ENCODE measurements at places on chromosomes 2 and 18. TPM values are rescaled to one million over a fixed set of nuclear protein-coding genes. Genes with fewer than 3 reads are reported as not detected.

DNA sequence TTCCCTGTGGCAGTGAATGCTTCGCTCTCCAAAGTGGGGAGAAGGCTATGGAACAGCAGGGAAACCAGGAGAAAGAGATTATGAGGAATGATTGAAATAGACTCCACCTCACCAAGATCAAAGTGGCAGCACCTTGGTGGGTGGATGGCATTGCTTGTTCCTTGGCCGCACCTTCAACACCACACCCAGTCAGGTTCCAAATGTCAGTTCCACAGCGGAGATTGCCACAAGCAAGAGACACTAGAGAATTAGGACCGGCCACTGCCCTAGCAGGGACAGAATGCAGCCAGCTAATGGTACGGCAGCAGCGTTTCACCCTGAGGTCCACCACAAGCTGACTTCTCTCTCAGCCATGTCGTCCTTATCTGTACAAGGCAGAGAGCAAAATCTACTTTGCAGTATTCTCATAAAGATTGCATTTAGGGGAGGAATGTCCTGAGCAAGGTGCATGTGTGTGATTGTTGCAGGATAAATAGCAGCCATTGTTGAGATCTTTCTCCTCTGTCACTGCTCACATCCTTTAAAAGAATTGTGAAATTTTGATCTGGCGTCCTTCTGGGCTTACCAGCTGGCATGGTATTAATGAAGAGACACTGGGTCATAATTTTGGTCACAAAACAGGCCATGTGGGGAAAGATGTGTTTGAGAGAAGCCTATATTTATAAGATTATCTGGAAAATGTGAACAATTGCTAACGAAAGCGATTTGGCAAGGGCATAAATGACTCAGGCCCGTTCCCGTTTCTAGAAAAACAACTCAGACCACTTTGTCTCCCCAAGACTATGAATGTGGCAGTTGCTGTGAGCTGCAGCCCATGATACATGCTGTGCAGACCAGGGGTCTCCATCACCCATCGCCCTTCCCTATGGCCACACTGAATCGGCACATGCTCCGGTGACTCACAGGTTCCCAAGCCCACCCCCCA is 228.6 kb upstream of the ID2 start:
- H3K27ac ChIP-seq, result no peak overlapping the region
- H3K36me3 ChIP-seq, result no peaks in the 10 kb centered on the region
- H3K4me3 ChIP-seq, result no peak overlapping the region
- peaks cover 4% of the 10 kb centered on the region for H3K27me3 ChIP-seq

DNA sequence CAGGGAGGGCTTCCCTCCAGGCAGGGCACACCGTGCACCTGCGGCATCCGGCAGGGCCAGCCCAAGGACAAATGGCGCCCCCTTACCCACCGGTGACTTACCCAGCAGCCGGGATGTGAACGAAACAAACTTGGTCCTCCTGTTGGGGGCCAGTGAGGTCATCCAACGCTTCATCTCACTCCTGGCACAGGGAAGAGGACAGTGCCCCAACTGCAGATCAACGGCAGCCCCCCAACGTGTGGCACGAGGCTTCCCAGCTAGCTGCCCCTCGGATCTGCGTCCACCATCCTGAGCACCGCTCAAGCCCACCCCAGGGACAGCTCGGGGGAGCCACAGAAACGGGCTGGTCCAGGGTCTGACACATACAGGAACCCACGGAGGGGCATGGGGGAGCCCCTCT is 12.0 kb downstream of the SNORC start:
- no peaks in the 10 kb centered on the region for H3K27me3 ChIP-seq
- H3K27ac ChIP-seq, result no peak overlapping the region
- H3K4me3 ChIP-seq, result no peak overlapping the region
- H3K36me3 ChIP-seq, result peaks cover 88% of the 10 kb centered on the region
- H3K4me1 ChIP-seq, result peaks cover 12% of the 10 kb centered on the region
- no peak for DNase-seq

Gene CD8A
- total RNA-seq, result 1.4 TPM

Gene AMER3
- 11.4 TPM for total RNA-seq

Gene EPAS1
- total RNA-seq, result 29.2 TPM

All from spinal cord (tissue), 10 donors.